NCI-H446 treated with DMSO at 0.1 percent for 48 hours (cell line): ENCODE measurements at places on chromosomes 4 and X.

DNA sequence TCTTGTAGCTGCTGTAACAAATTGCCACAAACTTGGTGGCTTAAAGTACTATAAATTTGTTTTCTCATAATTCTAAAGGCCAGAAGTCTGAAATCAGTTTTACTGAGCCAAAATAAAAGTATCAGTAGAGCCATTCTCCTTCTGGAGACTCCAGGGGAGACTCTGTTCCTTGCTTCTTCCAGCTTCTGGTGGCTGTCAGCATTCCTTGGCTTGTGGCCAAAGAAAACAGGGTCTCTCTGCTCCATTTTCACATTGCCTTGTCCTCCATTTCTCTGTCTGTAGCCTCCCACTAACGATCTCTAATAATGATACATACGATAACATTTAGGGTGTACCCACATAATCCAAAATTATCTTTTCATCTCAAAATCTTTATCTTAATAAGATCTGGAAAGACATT is 200.4 kb downstream of the MAB21L2 start:
- peak; percentile 51 for DNase-seq

- no peak for DNase-seq
Observed at GRCh38 chrX:53184836-53185235, 40.2 kb downstream of the KDM5C start.

GRCh38 chrX:3550871-3551270 is 162.6 kb downstream of the PRKX start:
- DNase-seq = no peak

DNA sequence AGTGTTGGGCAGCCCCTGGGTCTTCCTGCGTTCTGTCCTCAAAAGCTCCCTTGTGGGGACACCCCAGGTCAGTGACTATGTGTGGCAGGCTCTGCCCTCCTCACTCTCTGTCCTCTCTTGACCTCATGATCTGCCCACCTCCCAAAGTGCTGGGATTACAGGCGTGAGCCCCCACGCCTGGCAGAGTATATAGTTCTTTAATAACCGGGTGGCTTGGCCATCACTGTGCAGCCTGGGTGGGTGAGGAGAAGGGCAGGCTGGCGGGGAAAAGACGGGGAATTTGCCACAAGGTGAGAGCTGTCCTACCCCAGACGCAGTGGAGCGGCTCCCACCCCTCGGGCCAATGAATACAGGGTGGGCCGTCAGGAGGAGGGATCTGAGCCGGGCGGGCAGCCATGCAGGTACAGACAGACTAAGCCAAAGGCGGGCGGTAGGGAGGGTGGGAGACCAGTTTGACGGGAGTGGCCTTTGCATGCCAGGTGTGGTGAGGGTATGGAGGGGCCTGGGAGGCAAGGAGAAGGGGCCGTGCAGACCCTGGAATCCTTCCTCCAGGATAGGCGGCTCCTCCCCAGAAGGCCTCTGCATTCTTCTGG is 2.5 kb downstream of the SH3BP2 start:
- DNase-seq = no peak

- DNase-seq = no peak
Observed at GRCh38 chrX:138349351-138349750, 362.2 kb downstream of the FGF13 start.

DNA sequence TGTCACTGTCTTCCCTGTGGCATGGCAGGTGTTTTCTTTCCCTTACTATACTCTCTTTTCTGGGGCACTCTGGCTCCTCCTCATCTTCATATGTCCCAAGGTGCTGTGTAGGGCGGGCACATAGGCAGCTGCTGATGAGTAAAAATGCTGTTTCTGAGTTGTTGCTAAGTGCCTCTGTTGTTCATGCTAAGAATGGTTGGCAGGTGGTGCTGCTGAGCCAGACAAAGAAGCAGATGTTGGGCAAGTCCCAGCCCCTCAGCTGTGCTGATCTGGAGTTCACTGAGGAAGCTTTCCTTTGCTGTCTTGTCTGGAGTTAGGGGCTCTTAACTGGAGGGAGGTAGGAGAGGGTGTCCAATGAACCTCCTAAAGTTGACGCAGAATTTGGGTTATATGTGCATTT is 40.6 kb downstream of the HADH start:
- no peak for DNase-seq

- no peak for DNase-seq
Observed at GRCh38 chrX:9160698-9161329, 126.9 kb upstream of the FAM9B start.

- no peak for DNase-seq
Observed at GRCh38 chr4:147110473-147111367, 165.1 kb upstream of the TTC29 start.

GRCh38 chr4:86536151-86536550 is 58.0 kb upstream of the PTPN13 start:
- DNase-seq = no peak

GRCh38 chrX:129958814-129959492 is 23.5 kb upstream of the BCORL1 start:
- DNase-seq = no peak
